ENCODE measurements at places on chromosomes 6 and 20. TPM values are rescaled to one million over a fixed set of nuclear protein-coding genes. Genes with fewer than 3 reads are reported as not detected.

The DACT2 gene
- total RNA-seq, result 0.50 TPM

The E2F1 gene
- 50.9 TPM for total RNA-seq

The TUBB2B gene
- not detected for total RNA-seq

The HLA-DQB1 gene
- 2.3 TPM for total RNA-seq

The GABRR2 gene
- total RNA-seq, result 0.49 TPM

DNA sequence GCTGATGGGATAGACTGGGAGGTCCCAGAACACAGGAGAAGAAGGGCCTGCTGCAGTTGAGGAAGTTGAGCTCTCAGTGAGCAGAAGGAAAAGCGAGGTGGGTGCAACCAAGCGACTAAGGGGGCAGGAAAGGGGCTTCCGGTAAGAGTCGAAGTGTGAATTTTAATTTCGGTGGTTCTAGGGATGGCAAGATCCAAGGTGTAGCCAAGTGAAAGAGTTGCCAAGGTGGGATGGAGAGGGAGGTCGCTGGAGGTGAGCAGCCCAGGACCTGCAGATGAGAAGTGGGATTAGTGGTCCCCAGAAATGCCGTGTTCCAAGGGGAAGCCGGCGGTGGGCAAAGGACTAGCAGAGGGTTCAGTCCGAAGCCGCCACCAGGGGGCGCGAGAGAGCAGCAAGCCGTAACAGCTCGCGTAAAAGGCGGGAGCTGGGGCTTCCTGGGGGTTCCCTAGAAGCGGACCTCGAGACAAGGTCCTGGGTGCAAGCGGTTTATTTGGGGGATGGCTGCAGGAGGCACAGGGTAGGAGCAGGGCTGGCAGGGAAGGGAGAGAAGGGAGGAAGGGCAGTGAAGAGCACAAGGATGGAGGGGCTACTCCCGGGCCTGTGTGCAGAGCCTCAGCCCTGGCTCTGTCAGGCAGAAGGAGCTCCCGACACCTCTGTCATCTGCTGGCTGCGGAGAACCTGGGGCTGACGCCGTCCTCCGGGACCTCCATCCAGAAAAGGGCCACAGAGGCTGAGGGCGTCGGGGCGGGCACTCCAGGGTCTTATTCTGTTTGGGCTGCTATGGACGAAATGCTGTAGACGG, 103.6 kb downstream of the PAX1 start:
- peak; percentile 72 for DNase-seq

DNA sequence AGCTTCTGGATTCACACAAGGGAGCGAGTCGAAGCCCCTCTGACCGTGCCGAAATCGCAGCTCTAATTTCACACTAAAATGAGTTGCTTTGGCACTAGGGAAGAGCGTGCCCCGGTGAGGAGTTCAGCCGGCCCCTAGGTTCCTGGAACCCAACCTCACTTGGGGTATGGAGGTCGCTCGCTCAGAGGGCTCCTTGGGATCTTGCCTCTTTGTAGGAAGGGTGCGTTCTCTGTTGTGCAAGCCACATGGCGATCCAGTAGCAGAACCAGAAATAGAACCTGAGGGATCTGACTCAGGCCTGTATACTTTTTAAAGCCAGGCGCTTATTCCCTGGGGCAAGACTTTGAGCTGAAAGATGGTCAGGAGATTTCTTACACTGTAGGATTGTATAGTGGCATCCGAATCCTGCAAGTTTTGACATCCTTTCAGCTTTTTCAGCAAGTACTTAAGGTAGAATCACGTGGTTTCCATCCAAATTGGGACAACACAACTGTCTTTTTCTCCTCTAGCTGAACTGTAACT, 861 bp upstream of the RALGAPA2 start:
- peak; percentile 23 for DNase-seq

DNA sequence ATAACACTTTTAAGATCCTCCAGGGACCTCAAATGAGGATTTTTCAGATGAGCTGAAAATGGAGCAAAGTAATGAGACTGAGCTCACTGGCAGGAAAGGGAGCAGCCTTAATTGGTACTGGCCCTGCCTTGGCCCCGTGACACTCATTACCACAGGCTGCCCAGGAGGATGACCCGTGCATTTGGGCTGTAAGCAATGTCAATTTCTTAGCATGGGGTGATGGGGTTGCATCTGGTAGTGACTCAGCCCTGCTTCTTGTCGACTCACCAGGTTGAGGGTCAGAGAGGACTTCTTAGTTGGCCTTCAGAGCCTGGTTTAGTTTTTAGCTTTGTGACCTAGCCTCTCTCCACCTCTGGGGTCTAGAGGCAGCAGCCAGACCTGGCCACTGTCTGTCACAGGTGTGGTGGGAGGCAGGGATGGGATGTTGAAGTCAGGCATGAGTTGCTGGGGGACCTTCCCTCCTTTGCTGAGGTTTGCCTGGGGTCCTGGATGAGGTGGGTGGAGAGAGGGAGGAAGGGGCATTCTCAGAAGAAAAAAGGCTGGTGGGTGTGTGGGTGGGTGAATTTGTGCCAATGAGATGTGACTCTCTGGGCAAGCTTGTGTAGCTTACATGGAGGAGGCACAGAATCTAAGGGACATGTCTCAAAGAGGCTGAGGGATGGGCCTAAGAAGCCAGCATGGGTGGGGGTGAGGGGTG, 25.9 kb upstream of the EPB41L1 start:
- DNase-seq, result no peak

GRCh38 chr20:19025430-19026120, 186.9 kb upstream of the SLC24A3 start:
- no peak for DNase-seq

DNA sequence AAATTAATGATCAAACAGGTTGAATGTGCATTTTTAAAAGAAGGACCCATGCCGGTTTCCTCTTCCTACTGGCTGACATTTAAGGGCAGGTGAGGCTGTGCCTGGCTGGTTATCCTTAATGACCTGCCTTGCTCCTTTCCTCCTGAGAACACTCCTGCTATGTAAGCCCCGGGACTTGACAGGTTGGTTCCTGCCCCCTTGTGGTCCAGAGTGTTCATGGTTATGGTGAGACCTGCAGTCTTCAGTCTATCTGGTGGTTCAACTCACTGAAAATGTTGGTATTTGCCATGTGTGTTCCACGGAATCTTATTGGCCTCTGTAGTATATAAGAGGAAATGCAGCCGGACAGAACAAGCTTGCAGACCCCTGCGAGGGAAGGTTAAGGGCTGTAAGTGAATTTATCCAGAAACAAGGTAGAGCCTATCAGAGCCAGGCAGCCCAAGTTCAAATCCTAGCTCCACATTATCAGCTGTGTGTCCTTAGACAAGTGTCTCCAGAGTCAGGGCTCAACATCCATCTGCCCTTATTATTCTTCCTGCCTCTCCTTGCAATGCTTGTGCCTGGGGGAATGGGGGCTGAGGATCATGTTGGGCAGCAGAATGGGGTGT, 5.2 kb upstream of the BPIFA3 start:
- DNase-seq, result peak; percentile 53

Data from activated CD4-positive, alpha-beta T cell treated with anti-CD3 and anti-CD28 coated beads for 36 hours (primary cell).